ENCODE measurements at places on chromosomes 5 and 9.

DNA sequence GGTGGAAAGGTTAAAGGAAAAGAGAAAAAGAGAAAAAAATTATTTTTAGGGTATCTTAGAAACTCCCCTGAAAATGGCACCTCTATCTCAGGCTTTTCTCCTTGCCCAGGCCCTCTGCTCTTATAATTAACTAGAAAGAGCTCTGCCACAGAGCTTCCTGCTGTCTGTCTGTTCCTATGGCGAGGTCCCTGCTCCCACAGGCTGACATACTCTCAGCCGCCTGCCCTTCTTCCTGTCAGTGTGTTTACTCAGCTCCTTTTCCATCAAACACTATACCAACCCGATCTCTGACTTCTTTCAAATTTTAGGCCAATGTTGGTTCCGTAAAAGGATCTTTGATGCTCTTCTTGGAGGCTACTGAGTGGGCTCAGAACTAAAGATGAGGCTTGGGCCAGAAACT is 482.6 kb downstream of the DMAC1 start:
- no peak for DNase-seq

GRCh38 chr9:87337335-87338087 is 160.2 kb upstream of the DAPK1 start:
- DNase-seq = peak; percentile 63

DNA sequence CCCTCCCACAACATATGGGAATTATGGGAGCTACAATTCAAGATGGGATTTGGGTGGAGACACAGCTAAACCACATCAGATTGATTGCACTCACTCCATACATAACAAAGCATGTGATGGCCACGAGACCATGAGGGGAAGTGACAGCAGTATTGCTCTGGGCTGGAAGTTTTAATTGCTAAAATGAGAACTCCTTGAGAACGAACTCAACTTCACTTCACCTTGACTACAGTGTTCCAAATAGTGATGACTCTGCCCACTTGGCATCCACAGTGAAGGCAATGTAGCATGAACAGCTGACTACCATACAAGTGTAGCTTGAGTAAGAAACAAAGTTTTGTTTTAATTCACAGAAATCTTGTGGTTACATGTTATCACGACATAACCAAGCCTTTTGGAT is 739 bp upstream of the SPINK7 start:
- no peak for DNase-seq

DNA sequence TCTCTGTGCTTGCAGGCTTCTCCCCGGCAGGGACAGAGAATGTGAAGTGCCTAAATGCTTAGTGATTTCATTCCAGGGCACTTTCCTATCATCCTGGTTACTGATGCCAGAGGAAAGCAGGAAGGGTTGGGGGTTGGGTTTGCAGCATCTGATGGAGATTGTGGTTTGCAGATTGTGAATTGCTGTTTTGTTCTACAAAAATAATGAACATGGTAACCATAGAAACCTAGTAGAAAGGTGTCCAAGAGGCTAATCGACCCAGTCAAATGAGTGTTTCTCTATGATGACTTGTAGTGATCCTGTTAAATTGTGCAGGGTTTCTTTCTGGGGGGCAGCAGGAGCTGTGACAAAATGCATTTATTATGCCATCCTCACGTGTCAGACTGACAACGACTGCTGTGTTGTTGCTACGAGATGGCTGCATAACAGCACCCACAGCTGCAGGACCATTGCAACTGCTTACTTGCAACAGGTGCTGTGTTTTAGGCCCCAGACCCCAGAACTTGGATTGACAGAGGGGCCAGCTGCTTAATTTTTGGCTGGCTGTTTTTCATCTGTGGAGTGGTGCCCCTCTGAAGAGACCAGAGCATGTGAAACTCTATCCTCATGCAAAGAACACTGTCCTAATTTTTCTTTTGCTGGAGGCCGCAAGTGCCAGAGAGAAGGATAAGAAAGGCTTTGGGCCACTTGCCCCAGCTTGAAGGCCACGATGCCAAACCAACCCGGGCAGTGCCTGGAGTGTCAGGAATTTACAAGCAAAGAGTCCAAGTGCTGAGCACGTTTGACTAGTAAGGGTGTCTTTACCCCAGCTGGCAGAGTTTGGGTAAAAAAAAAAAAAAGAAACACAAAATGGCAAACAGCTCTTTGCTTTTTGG is 397.8 kb downstream of the GADD45G start:
- peak; percentile 55 for DNase-seq

- DNase-seq = no peak
Measured at GRCh38 chr9:3788211-3788610, 262.4 kb upstream of the RFX3 start.

- no peak for DNase-seq
Measured at GRCh38 chr9:87834357-87834756, 48.3 kb upstream of the SPATA31E1 start.

All from astrocyte (in vitro differentiated cells and primary cell).